Lower lobe of right lung (tissue), 2 donors: ENCODE measurements at places on chromosomes 2 and 18. TPM values are rescaled to one million over a fixed set of nuclear protein-coding genes. Genes with fewer than 3 reads are reported as not detected.

- H3K36me3 ChIP-seq: no peaks in the 10 kb centered on the region
- H3K4me3 ChIP-seq: no peak overlapping the region
- DNase-seq: no peak
- no peak overlapping the region for H3K27ac ChIP-seq
- H3K4me1 ChIP-seq: no peaks in the 10 kb centered on the region
- no peaks in the 10 kb centered on the region for H3K27me3 ChIP-seq
Observed at GRCh38 chr2:203959265-203959664, 22.7 kb downstream of the ICOS start.

GRCh38 chr18:8948011-8948410 is 154.5 kb upstream of the NDUFV2 start:
- H3K27ac ChIP-seq: no peak overlapping the region
- H3K4me3 ChIP-seq: no peak overlapping the region
- no peaks in the 10 kb centered on the region for H3K36me3 ChIP-seq
- no peaks in the 10 kb centered on the region for H3K4me1 ChIP-seq

- no peak for DNase-seq
- no peak overlapping the region for H3K27ac ChIP-seq
- H3K36me3 ChIP-seq: no peaks in the 10 kb centered on the region
Observed at GRCh38 chr2:150358468-150358807, 129.0 kb downstream of the RND3 start.

Gene LBH
- total RNA-seq: 137 TPM

Gene ERMN
- 0.21 TPM for total RNA-seq

- no peak overlapping the region for H3K4me3 ChIP-seq
- peaks cover 96% of the 10 kb centered on the region for H3K36me3 ChIP-seq
- H3K4me1 ChIP-seq: no peaks in the 10 kb centered on the region
Observed at GRCh38 chr2:24269265-24269664, 91.1 kb downstream of the ITSN2 start.
